ENCODE measurements at places on chromosomes 2 and 18.

- no peak for DNase-seq
Measured at GRCh38 chr2:240876035-240876474, 7.4 kb downstream of the AGXT start.

GRCh38 chr2:232584238-232584637 lies 33.7 kb downstream of the EIF4E2 start:
- no peak for DNase-seq

DNA sequence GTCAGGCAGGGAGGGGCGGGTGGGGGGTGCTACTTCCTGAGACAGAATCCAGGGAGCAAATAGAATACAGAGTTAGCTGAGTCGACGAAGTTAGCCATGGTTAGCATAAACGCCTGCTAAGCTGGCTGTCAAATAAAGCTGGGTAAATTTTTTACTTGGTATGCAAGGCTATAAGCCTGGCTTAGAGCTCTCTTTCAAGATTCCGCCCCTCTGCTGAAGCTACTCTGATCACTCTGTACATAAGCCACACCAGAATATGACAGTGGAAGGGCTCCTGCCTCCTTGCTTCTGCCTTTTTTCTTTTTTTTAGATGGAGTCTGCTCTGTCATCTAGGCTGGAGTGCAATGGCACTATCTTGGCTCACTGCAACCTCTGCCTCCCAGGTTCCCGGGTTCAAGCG lies 58.3 kb downstream of the CYRIA start:
- no peak for DNase-seq

- no peak for DNase-seq
Measured at GRCh38 chr18:9643549-9643948, 29.2 kb upstream of the PPP4R1 start.

GRCh38 chr2:222907790-222908441 lies 47.1 kb downstream of the ACSL3 start:
- no peak for DNase-seq

DNA sequence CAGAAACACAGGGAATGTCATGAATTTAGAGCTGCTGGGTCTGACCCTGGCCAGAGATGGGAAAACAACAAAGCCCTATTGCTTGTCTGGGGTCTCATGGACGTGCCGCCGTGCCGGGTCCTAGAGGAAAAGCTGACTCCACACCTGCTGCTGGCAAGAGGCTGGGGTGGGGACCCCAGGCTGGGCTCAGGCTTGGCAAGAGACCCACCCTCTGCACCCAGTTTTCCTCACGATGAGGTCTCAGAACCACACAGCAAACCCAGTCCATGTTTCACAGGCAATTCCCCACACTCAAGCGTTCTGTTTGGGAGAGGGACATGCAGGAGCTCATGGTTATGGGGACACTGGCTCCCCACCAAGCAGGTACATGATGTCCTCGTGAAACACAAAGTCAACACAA lies 367.3 kb upstream of the SALL3 start:
- no peak for DNase-seq

GRCh38 chr18:36728345-36728744 lies 100.5 kb downstream of the TPGS2 start:
- DNase-seq: no peak

- no peak for DNase-seq
Measured at GRCh38 chr2:184452907-184453306, 145.4 kb upstream of the ZNF804A start.

DNA sequence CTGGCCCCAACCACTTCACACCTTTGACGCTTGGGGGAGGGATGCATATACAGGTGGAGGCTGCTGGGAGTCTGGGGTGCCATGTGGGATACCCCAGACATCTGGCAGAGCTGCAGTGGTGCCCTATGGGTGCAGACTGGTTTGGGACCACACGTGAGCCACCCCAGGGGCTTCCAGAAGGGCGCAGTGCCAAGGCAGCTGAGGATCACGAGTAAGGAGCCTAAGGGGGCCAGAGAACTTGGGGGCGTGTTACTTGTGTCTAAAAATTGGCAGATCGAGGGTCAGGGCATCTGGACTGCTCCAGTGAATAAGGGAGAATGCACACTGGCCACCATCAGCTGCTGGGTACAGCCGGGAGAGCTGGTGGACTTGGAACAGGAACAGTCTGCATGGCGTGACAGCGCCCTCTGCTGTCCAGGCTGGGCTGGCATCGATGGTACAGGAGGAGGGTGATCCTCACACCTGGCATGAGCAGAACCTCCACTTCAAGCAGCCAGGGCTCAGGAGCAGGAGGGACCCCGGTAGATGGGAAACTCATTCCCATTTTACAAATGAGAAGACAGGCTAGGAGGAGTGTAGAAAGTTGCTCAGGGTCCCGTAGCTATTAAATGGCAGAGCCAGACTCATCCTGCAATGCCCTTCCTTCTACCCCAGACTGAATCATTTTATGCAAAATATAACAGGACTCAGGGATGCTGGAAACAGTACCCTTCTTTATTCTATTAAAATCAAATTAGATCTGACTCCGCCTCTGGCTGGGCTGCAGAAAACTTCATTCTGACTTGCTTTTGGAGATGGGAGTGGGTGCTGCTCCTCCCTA lies 60.4 kb downstream of the ATOH8 start:
- DNase-seq: peak; percentile 79

DNA sequence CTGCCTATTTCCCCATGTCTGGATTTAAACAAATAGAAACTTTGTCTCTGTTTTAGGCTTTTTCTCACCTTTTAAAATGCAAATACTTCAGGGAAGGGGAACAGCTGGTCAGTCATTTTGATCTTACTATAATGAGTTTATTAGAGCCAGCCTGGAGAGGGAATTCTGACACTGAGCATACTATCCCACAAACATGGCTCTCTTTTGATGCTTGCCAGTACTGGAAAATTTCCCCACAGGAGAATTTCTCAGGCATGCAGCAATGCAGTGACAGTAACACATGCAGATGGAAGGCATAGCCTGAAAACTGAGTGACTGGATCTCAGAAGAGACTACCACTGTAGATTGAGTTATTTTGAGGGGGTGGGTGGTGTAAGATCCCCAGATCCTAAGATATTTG lies 974.3 kb upstream of the CELF4 start:
- DNase-seq: no peak

DNA sequence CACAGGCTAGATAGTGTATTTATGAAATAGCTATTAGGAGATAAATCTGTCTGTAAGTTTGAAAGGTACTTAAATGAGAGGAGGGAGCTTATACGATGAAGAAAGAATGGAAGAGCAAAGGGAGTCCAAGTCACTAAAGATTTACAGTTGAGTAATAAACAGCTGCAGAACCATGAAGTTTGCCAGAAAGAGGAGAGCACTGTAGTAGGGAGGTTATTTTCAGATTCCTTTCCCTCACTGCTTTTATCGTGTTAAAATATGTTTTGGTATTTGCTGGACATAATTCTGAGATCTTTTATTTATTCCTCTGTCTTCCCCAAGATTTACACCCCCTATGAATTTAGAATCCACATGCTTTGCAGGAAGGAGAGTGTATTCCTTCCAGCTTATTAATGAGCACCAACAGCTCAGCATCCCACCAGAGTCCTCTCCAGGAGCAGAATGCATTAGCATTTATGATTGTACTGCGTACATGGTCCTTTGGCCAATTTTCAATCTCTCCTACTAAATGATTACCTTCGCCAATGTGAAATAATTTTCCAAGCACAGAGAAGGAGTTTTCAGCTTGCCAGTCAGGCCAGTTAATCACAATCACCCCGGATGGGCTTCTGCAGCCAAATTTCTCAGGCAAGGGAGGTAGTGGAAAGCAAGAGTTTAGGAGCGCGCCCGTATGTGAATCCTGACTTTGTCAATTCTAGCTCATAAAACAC lies 297.0 kb downstream of the NBAS start:
- DNase-seq: no peak

DNA sequence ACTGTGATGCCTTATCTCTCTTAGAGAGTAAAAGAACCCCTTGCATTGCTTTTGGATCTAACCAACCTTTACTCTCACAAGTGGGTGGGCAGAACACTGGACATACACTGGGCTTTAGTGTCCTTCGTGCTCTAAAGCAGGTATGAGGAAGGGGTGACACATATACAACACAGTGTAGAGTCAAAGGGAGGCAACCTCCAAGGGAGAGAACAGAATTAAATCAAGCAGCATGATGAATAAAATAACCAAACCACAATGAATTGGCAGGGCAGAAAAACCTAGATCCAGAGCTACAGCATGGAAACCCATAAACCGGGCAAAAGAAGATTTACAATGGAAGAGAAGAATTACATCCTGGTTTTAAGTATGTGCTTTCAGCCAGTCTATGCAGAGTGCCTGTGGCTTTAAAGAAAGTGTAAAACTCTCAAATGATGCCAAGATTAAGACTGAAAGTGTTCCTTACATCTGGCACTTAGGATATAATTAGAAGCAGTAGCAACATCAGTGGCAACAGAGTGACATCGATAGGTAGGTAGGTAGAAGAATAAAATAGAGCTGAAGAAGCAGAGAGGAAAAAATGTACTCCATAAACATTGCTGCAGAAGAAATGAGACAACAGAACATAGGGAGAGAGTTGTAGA lies 191.7 kb upstream of the ZC3H15 start:
- DNase-seq: no peak

DNA sequence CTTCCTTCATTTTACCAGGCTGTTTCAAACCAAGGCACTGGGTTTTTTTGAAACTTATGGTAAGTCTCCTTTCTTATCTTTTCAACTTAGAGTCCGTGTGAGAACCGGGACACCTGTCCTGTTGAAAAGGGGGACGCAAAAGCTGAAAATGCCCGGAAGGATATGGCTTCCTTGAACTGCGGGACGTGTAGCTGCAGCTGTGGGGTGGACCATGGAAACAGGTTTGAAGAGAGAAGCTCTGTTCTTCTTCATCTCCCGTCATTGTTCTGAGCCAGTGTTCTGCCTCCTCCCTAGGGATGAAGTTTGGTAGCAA lies 29.5 kb upstream of the DNAJC27 start:
- no peak for DNase-seq

GRCh38 chr2:18369760-18370159 lies 190.7 kb downstream of the RDH14 start:
- DNase-seq: no peak

DNA sequence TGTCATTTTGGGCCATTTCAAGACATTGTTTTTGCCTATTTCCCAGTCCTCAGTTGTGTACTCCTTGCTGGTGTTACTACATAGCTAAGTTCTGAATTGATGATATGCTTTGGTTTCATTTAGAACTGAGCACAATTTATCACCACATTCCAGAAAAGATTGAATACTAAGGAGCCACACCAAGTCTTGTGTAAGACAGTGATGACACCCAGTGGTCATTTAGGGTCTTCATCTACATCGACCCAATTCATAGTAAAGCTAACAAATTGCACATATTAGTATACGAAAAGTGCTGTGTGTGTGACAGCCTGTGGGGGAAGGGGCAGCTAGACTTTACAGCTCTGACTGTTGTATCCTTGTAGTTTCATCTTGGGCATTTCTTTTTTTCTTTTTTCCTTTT lies 10.9 kb upstream of the DLX2 start:
- DNase-seq: no peak

GRCh38 chr2:73021371-73022010 lies 50.0 kb downstream of the SFXN5 start:
- no peak for DNase-seq

DNA sequence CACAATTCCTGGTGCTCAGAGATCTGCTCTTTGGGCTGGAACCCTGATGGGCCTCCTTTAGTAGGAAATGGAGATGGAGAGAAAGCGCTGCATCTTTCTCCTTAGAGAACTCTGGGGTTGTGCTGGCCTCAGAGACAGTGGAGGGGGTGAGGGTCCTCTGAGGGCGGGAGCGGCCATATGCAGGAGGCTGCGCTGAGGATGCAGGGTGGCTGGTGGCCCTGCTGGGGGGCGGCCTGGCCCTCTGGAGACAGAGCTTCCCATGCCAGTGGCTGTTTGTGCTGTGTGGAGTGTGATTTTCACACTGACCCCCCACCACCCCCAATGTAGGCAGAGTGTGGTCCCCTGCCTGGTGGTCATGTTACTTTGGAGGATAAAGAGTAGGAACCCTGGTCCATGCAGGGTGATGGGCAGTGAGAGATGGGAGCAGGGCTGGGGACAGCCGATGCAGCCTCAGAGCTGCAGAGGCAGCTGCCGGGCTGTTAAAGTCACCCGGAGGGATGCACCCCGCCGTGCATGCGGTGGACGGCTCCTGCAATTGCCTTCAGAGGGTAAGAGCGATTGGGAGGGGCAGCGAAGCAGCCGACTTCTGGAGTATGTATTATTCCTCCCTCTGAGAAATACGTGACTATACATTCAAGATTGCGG lies 194.6 kb downstream of the FAM210A start:
- DNase-seq: no peak

DNA sequence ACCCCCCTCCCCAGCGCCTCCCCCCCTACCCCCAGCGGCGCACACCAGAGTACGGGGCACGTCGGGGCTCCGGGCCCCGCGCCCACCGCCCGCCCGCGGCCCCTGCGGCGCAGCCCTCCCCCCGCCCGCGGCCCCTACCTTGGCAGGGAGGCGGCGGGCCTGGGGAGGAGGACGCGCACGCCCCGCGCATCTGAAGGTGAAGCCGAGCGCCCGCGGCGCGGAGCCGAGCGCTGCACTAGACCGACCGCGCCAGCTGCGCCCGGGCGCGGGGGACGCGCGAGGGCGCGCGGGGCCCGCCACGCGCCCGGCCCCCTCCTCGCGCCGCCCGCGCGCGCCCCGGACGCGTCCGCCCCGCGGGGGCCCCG lies at the start of gene ZNF516:
TSS of gene ZNF516 (minus strand) at position 237 of the 365 bp plus-strand sequence. CDS start 52,188 bp downstream, outside the sequence.
- DNase-seq: peak; percentile 52

DNA sequence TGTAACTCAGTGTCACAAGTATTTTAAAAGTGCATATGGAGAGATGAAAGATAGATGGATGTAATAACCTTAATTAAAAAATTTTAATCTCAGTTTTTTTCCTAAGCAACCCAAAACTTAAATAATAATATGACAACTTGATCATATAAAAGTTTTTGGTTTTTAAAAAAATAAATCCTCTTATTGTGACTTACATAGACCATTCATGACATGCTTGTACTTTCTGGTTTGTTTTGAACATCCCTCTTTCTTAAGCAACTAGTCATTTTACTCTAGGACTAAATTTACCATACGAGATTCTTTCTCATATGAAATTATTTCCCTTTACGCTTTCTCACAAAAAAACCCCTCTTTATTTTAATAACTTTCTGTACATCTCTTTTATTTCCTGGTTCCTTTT lies 6.5 kb upstream of the PLA2R1 start:
- no peak for DNase-seq

DNA sequence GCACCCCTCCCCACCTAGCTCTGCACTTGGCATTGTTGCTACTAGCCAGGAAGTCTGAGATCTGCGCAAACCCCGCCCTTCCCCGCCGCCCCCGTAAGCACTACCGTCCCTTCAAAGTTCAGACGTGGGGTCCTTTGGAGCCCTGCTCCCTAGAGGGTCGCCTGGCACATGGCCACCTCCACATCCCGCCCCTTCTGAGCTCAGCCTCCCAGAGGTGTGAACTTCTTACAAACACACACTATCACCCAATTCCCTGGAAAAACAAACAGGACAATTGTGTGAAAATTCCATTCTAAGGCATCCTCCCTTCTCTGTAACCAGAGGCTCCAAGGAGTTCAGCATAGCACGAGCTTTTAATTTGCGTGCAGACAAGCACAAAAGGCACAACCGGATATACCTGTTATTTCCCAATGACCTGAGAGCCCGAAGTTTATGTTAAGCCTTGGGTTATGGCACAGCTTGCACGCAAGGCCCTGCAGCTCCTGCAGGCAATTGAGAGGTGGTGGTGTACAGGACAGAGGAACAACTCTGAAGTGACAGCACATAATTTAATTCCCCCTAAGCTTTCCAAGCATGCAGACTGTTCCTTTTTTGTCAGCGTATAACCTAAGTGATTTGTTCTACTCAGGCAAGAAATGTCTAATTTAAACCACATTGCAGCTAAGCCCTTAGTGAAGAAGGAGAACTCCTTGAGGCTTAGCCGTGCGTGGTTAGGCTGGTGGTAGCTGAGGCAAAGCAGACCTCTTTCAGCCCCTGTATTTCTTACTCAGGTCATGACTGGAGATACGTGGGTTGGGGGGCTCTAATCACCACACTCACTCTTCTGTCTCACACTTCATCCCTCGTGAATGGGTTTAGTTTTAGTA lies 20.3 kb upstream of the CYP1B1 start:
- no peak for DNase-seq
